Glomerular endothelial cell (primary cell): ENCODE measurements at places on chromosomes 3 and 15. TPM values are rescaled to one million over a fixed set of nuclear protein-coding genes. Genes with fewer than 3 reads are reported as not detected.

DNA sequence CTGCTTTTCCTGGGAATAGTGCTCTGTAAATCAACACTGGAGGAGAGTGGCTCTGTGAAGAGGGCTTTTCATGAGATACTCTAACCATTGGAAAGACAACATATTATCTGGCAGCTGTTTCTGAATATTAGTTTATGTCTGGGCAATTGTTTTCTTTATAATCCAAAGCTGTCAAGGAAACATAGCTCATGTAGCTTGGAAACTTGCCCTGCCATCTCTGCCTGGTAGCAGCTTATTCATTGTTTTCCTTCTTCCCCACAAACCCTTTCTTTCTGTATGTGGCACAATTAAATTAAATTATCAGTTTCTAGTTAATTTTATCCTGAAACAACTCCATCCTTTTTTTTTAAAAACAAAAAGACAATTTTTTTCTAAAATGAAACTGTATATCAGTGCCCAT is 160.0 kb downstream of the EDEM1 start:
- no peak for DNase-seq

DNA sequence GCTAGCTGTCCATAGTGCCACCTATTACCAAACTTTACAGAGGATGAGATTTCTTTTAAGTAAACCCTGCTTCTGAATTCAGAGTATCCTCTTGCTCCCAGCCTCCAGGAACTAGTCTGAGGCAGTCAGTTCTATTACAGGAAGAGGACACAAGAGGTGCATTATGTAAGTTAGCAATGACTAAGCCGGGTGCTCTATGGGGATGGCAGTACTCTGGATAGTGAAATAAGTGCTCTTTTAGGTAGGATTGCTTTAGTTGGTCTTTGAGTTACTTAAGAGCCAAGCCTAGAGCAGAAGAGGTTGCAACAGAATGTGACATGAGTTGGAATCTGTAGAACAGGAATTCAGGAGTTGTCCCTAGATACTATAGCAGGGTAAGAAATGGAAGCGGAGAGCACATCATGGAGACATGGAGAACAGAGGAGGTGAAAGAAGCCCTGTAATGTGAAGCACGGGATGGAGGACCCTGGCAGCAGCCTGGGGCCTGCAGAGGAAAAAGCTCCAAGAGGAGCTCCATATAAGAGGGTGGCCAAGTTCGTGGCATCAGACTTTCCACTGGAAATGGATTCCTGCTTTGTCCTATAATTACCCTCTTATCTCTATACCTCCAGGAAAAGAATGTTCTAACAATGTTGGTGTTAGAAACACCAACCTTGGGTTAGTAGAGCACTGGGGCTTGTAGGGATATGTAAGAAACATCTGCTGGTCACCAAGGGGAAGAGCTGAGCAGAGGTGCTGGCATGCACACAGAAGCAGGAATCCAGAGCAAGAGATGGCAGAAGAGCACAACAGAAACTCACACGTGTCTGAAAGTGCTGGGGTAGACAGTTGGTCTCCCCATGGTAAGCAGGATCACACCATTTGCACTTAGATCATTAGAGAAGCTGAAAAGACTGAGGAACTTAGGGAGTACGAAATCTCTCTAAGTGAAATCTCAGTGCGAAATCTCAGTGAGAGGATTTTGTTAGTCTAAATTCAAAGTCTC is 851.1 kb downstream of the FHIT start:
- DNase-seq, result no peak

- DNase-seq, result no peak
Measured at GRCh38 chr15:65182538-65182937, 2.6 kb downstream of the CLPX start.

The RHOV gene
- total RNA-seq, result 0.10 and 0.23 TPM in 2 replicates

The ATP13A5 gene
- not detected in 2 replicates for total RNA-seq

GRCh38 chr3:38843898-38844297 is 27.9 kb upstream of the SCN10A start:
- DNase-seq, result peak; percentile 56

The NPAP1 gene
- not detected in 2 replicates for total RNA-seq

- DNase-seq, result no peak
Measured at GRCh38 chr3:143676747-143677146, 171.5 kb downstream of the SLC9A9 start.

- peak; percentile 55 for DNase-seq
Measured at GRCh38 chr3:51637941-51638471, 33.0 kb upstream of the TEX264 start.

GRCh38 chr15:26477044-26477443 is 295.8 kb downstream of the GABRB3 start:
- DNase-seq, result no peak

DNA sequence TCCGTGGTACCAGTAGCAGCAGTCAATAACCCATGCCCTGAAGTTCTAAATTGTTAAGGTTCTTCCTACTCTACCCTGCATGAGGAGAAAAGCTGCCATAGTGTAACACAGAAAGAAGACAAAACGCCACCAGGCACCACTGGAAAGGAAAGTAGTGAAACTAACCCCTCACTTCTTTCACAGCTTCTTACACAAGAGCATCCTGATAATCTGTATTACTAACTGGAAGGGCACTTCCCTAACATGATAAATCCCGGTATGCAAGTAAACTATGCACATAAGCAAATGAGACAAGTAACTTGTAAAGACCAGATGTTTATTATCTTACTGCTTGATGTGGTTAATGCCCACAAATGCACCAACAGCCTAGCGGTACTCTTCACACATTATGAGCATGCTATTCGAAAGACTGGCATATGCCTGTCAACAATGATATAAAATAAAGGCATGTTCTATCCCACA is 141.3 kb downstream of the ADAM10 start:
- DNase-seq, result no peak

DNA sequence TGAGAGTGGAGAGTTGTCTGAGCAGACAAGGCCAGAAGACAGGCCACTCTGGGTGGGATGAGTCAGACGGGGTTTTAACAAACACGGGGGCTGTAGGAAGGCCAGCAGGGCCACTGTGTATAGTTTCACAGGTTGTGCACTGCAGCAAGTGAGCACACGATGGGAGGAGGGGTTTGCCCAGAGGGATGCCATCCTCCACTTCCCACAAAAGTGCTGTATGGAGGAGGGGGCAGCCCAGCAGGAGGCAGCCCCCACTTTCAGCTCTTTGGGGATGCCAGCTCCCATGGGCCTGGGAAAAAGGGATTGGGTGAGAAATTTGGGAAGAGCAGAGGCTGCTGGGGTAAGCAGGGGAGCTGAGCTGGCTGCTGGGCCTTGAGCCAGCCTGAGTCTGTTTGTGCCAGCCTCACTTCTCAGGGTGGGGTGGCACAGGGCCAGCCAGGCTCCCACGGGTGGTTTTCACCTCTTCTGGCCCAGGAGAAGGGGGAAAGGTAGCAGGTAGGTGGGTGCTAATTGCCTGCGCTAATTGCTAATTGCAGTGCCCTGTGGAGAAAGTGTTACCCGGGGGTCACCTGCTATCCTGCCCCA is 6.7 kb downstream of the ZBTB47 start:
- no peak for DNase-seq

DNA sequence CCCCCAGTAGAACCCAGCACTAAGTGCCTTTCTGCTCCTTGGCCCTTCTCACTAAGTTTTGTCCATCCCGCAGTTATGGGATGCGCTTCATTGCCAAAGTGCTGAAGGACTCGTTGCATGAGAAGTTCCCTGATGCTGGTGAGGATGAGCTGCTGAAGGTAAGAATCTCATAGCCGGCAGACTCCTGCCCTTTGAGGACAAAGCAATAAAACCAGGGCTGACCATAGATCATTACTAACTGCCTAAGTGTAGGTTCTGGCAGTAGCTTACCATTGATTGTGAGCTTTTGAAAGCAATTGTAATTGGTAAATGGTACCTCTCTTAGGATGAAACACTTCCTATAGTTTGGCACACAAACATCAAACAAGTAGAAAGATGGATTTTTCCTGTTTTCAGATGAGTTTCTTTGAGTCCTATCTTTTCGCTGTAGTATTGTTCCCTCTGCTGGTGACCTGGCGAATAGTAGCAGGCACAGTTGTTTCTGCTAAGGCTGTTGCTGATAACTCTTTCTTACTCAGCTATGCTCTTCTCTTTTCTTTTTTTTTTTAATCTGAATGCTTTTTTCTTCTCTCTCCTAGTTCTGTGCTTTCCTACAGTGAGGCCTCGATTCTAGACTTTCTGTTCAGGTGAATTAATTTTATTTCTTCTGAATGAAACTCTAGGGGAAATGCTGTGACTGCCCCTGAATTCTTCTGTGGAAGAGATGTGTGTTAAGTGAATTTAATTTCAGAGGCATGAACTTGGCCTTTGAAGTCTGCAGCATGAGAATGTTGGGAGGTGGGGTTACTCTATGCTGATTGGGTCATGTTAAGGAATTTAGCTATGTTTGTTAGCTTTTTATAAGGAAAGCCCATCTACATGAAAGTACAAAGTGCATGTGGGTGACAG is 47.4 kb upstream of the CRTC3 start:
- DNase-seq, result no peak

The SLC22A13 gene
- not detected in 2 replicates for total RNA-seq

DNA sequence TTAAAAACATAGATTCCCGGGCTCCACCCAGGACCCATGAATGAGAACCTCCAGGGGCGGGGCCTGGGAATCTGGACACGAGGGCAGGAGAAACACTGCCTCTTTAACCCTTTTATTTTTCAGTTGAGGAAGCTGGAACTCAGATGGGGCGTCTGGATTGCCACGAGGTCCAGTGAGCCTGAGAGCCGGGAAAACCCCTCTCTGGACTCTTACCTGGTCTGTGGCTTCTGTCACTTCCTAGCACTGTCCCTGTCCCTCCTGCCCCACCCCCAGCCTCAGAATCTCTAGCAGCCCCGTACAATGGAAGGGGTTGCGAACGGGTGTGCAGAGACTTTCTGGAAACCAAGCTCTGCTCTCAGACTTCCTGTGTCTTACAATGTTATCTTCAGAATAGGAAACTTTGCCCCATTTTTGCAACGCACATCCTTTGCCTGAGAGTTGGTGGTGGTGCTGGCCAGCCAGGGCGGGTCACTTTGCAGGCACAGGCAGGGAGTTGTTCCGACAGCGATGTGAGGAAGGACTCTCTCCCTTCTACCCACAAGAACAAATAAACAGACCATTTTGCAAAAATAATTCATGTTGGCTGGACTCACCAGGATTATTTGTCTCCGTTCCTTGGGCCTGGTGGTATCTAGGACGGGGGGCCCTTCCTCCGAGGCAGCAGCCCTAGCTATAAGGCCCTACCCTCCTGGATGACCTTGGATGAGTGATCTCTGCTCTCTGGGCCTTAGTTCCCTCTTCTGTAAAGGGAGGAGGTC is 59.1 kb downstream of the SMAD6 start:
- DNase-seq, result no peak

DNA sequence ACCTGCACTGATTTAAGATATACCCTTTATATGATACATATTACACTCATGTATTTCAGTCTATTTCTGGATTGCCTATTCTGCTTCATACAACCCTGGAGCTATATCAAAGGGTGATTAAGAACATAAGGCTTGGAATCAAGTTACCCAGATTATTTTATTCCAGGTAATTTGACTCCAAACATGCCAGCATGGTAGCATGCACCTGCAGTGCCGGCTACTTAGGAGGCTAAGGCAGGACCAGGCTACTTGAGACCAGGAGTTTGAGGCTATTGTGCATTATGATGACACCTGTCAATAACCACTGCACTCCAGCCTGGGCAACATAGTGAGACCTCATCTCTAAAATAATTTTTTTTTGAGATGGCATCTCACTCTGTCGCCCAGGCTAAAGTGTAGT is 50.4 kb upstream of the NEO1 start:
- no peak for DNase-seq

DNA sequence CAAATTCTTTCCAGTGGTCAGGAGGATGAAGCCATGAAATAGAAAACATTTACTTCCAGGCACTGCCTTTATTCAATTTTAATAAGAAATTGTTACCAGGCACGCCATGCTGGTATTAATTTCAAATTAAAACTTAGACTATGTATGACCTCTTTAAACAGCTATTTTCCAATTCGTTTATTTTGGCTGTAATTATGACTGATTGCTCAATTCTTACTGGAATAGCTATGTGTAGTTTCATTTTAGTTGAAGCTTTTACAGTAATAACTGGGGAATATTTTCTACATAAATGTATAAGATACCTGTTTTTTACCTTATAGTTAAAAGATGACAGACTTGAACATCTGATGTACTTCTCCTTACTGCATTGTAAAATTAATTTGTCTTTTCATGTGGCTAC is 480.0 kb upstream of the GOLIM4 start:
- no peak for DNase-seq

- no peak for DNase-seq
Measured at GRCh38 chr15:95663156-95664100, 667.1 kb upstream of the NR2F2 start.

DNA sequence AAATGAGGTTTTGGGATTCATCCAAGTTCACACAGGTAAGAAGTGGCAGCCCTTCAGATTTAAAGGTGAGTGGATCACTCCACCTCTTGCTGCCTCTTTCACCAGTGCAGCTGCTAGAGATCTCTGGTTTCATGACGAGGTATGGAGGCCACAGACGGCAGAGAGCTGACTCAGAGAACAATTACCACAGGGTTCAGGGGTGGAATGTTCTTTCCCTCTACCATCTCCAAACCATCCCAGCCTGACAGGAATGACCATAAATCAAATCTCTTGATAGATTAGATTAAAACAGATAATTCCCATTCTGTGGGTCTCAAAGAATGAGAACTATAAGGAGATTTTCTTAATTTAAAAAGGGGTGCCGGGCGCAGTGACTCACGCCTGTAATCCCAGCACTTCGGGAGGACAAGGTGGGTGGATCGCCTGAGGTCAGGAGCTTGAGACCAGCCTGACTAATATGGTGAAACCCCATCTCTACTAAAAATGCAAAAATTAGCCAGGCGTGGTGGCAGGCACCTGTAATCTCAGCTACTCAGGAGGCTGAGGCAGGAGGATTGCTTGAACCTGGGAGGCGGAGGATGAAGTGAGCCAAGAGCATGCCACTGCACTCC is 174.2 kb upstream of the ATP11B start:
- no peak for DNase-seq
